ENCODE measurements at places on chromosomes 3 and 15.

- no peak for DNase-seq
Measured at GRCh38 chr3:132561003-132561402, 36.1 kb upstream of the ACKR4 start.

- DNase-seq, result no peak
Measured at GRCh38 chr15:81244306-81244705, 47.6 kb downstream of the IL16 start.

DNA sequence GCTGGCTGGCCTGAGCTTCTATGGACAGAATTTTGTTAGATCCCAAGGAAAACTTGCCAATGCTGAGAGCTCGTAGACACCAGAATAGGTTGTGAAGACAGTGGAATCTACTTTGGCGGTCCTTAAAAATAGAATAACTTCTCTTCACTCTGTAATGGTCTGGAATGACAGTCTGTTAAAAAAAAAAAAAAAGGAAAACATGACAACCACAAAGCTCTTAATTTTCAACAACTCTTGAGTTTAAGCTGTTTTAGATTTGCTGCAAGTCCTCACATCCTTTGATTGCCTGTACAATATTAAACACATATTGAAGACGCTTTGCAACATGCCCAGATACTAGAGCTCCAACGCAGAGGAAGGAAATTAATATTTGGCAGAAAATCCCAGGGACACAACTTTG, 122.8 kb upstream of the GALNT15 start:
- no peak for DNase-seq

GRCh38 chr3:192887701-192888100, 30.0 kb downstream of the MB21D2 start:
- DNase-seq, result no peak

- DNase-seq, result no peak
Measured at GRCh38 chr3:176349706-176350105, 847.6 kb downstream of the TBL1XR1 start.

- DNase-seq, result no peak
Measured at GRCh38 chr3:189966843-189967242, 153.9 kb downstream of the P3H2 start.

DNA sequence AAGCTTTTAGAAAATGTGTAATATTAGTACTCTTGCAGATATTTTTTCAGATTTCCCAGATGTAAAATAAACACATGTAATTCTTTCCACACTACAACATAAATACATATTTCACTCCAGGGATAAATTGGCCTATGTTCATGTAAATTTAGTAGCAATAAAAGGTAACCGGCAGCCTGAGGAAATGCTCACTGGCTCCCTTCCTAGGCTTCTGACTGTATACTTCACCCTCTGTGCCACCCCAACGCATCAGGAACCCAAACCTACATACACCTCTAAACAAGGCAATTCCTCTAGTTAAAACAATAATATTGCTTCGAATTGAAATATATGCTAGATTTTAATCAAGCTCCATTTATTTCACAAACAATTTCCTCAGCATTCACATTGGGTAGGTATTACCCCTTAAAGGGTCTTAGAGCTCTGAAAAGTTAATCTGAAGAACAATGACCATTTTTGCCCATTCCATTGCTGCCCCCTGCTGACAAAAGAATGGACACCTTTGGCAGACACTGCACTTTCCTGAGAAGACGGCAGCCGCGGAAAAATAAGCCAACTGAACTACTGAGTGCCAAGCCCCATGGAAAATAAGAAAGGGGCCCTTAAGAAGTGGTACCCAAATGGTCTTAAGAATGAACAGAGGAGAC, 212.5 kb downstream of the OSBPL10 start:
- peak; percentile 15 for DNase-seq

GRCh38 chr3:194344012-194344411, 7.1 kb downstream of the CPN2 start:
- peak; percentile 56 for DNase-seq
